Neural crest cell (in vitro differentiated cells): ENCODE measurements at places on chromosomes 1 and 21.

- DNase-seq, result no peak
Observed at GRCh38 chr1:92968138-92969032, 7.1 kb upstream of the DIPK1A start.

DNA sequence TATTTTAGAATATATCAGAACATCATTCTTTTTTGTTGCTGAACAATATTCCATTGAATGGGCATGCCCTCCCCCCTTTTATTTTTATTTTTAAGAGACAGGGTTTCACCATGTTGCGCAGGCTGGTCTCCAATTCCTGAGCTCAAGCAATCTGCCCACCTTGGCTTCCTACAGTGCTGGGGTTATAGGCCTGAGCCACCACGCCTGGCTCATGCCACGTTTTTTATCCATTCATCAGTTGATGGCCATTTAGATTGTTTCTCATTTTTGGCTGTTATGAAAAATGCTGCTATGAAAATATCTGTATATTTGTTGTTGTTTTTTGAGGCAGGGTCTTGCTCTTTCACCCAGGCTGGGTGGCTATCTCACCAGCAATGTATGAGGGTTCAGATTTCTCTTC, 19.8 kb downstream of the SPEN start:
- no peak for DNase-seq

DNA sequence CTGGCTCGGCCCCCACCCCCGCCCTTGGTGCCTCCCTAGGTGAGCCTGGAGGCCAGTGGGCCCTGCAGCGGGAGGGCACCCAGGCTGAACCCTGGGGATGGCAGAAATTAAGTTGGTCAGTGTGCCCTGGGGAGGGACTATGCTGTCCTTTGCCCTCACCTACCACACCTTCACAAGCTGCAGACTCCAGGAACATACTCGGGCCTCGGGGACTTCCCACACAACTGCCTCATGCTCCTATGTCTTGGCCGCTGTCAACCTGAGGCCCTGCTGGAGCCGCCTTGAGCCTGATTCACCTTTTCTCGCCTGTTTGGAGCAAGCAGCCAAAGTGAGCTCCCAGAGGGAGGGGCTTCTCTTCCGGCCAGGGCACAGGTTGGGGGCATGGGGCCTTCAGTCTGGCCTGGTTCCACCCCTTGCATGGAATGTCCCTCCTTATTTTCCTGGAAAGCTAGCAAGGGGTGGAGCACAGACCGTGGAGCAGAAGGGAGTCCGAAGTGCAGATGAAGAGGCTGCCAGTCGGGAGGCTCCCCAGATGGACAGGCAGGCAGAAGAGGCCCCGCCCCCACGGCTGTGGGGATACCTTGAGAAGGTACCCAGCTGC, 24.7 kb downstream of the KNCN start:
- no peak for DNase-seq

GRCh38 chr1:10733474-10734366, 62.7 kb downstream of the CASZ1 start:
- DNase-seq, result no peak

GRCh38 chr1:244161236-244161510, 110.1 kb downstream of the ZBTB18 start:
- no peak for DNase-seq

GRCh38 chr1:147895123-147895522, 7.5 kb upstream of the GJA8 start:
- no peak for DNase-seq

GRCh38 chr1:107643766-107644165, 321.2 kb downstream of the VAV3 start:
- no peak for DNase-seq

GRCh38 chr21:37253991-37254390, 13.1 kb downstream of the VPS26C start:
- no peak for DNase-seq

GRCh38 chr21:21101911-21102310, 103.7 kb downstream of the NCAM2 start:
- DNase-seq, result peak; percentile 22

DNA sequence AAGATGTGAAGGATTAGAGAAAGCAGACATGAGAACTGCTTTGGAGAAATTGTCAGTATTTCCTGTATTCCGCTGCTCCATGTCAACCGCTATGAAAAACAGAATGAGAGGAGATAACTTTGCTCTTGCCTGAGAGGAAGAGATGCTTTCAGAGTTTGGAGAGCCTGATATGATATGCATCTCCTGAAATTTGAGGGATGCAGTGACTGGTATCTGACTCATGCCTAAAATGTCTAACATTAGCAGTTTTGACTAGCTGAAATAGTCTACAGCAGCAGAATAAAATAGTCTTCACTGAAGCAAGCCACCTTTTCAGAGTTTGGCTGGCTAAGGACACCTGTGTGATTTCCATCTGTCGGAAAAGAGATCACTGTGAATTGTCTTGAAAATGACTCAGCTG, 165.8 kb upstream of the LRRC7 start:
- DNase-seq, result no peak
